ENCODE measurements at places on chromosomes 5 and 9. TPM values are rescaled to one million over a fixed set of nuclear protein-coding genes. Genes with fewer than 3 reads are reported as not detected.

DNA sequence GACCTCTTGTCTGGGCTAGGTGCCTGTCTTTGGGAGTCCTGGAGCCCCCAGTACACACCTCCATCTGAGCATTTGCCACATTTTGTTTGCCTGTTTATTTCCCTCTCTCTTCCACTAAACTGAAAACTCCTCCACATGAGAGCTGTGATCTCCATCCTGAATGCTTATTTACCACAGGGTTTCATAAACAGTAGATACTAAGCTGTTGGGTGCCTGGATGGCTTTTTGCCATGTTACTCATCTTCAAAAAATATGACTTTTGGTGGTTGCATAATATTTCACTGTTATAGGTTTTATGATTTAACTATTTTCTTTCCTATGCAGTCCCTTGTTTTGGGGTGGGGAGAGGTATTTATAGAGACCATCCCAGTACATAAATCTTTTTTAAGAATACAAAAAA lies 99.6 kb downstream of the APBA1 start:
- DNase-seq = no peak
- H3K36me3 ChIP-seq = no peaks in the 10 kb centered on the region
- H3K4me1 ChIP-seq = 0 out of 2 replicates have a peak, but pooled peaks cover 5% of the 10 kb centered on the region

GRCh38 chr5:16792598-16793275 lies 143.4 kb downstream of the MYO10 start:
- no peak overlapping the region for H3K4me3 ChIP-seq
- peaks cover 16% of the 10 kb centered on the region for H3K4me1 ChIP-seq
- no peak overlapping the region for H3K27ac ChIP-seq

DNA sequence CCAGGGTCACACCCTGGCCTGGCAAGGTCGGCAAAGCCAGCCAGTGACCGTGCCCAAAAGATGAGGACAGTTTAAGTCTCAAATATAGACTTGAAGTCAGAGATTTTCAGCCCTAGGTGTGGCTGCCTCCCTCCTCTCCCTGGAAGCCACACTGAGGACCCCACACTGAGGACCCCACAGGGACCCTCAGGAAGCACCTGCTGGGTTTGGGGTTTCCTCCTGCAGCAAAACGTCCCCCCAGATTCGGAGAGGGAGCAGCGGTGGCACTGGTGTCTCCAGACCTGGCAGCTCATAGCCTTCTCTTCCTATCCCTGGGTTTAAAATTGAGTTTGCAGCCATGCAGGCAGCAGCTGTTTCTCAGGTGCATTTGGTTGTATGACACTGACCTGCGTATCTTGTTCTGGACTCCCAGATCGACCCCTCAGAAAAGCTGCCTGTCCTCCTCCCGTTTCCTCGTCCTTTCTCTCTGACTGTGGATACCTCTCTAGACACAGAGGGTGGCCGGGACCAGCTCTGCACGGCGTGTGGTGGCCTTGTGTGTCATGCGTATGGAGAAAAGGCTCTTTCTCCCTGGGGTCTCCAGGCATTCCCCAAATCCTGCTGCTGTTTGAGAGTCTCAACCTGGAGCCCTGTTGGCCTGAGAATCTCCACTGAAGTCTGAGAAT lies 36.6 kb downstream of the MRPL36 start:
- no peak overlapping the region for H3K27ac ChIP-seq
- H3K36me3 ChIP-seq = peaks cover 9% of the 10 kb centered on the region
- peaks cover 11% of the 10 kb centered on the region for H3K4me1 ChIP-seq
- DNase-seq = no peak

EDIL3 gene
- 48.3 TPM for total RNA-seq

DNA sequence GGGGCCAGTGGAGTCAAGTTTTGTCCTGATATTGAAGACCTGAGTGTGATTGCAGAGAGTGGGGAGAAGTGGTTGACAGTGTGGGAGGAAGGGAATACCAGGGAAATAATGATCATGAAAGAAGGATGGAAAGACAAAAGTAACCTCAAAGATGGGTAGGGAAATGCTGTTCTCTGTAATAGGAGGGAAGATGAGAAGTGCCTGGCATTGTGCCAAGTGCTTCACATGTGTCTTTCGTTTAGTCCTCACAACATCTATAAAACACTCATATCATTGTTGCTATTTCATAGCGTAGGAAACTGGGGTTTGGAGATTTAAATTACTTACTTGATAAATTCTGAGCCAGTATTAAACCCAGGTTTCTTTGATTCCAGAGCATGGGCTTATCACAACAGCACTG lies 472.3 kb downstream of the LRRC70 start:
- H3K36me3 ChIP-seq = no peaks in the 10 kb centered on the region
- no peak overlapping the region for H3K4me3 ChIP-seq
- H3K27me3 ChIP-seq = no peaks in the 10 kb centered on the region
- DNase-seq = no peak
- no peak overlapping the region for H3K27ac ChIP-seq
- H3K4me1 ChIP-seq = peaks cover 10% of the 10 kb centered on the region

GRCh38 chr9:109193974-109194556 lies 27.0 kb upstream of the FRRS1L start:
- no peak overlapping the region for H3K27ac ChIP-seq
- no peak for DNase-seq
- no peak overlapping the region for H3K4me3 ChIP-seq
- H3K27me3 ChIP-seq = peaks cover 3% of the 10 kb centered on the region
- no peaks in the 10 kb centered on the region for H3K36me3 ChIP-seq
- H3K4me1 ChIP-seq = peaks cover 7% of the 10 kb centered on the region

DNA sequence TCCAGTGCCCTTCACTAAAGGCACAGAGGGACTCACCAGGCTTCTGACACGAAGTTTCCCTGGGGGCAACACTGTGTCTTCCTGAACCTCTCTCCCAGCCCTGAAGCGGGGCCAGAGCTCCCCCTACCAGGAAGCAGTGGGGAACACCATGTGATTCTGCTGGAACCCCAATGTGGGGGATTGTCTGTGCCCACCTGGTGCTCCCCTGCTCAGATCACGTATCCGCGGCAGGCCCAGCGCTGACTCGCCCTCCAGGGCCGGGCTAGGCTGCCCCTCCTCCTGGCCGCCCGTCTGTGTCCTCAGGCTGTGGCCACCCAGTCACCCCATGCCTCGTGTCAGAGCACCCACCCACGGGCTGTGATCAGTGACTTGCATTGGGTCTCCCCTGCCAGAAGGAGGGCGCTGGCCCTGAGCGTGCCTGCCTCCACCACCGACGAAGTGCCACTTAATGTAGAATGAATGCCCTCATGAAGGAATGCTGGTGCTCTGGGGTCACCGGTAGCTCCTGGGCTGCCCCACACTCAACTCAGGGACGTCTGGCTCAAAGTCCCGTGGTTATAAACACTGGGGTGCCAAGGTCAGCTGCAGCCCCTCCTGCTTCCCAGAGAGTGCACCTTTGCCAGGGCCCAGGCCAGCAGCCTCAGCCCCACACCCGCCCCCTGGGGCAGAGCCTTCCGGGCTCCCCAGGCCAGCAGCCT lies 22.1 kb downstream of the SARDH start:
- DNase-seq = peak; percentile 61
- H3K36me3 ChIP-seq = peaks cover 5% of the 10 kb centered on the region
- peak overlapping the region; percentile 23 for H3K27ac ChIP-seq
- no peak overlapping the region for H3K4me3 ChIP-seq

- H3K27me3 ChIP-seq = no peaks in the 10 kb centered on the region
- H3K27ac ChIP-seq = no peak overlapping the region
- H3K4me1 ChIP-seq = peaks cover 13% of the 10 kb centered on the region
Measured at GRCh38 chr5:162565-163337, 28.5 kb upstream of the LRRC14B start.

GRCh38 chr5:65126542-65127069 lies 355.1 kb downstream of the ADAMTS6 start:
- no peak overlapping the region for H3K4me3 ChIP-seq
- no peaks in the 10 kb centered on the region for H3K27me3 ChIP-seq
- H3K4me1 ChIP-seq = peaks cover 27% of the 10 kb centered on the region
- H3K36me3 ChIP-seq = no peaks in the 10 kb centered on the region
- H3K27ac ChIP-seq = no peak overlapping the region
- no peak for DNase-seq

- H3K27me3 ChIP-seq = no peaks in the 10 kb centered on the region
- H3K27ac ChIP-seq = no peak overlapping the region
- no peaks in the 10 kb centered on the region for H3K36me3 ChIP-seq
- H3K4me1 ChIP-seq = peaks cover 11% of the 10 kb centered on the region
- no peak overlapping the region for H3K4me3 ChIP-seq
- DNase-seq = no peak
Measured at GRCh38 chr9:37995348-37995737, 73.7 kb downstream of the SHB start.

GRCh38 chr5:82821846-82822633 lies 255.2 kb downstream of the TMEM167A start:
- no peak for DNase-seq
- H3K4me3 ChIP-seq = no peak overlapping the region
- H3K27me3 ChIP-seq = no peaks in the 10 kb centered on the region
- peaks cover 4% of the 10 kb centered on the region for H3K36me3 ChIP-seq
- H3K27ac ChIP-seq = no peak overlapping the region
- H3K4me1 ChIP-seq = peaks cover 18% of the 10 kb centered on the region

INSL6 gene
- total RNA-seq = not detected

GRCh38 chr9:137046088-137046787 lies at the start of gene NPDC1:
NPDC1 (minus strand) TSS chr9:137046177; CDS start chr9:137045989, 188 bp downstream.
- H3K36me3 ChIP-seq = no peaks in the 10 kb centered on the region
- H3K27ac ChIP-seq = no peak within 1 kb of the TSS
- peaks cover 10% of the 10 kb centered on the region for H3K4me1 ChIP-seq
- H3K4me3 ChIP-seq = peak within 1 kb of the TSS; percentile 77
- DNase-seq = peak; percentile 94

PCDHB5 gene
- 8.5 TPM for total RNA-seq

DNA sequence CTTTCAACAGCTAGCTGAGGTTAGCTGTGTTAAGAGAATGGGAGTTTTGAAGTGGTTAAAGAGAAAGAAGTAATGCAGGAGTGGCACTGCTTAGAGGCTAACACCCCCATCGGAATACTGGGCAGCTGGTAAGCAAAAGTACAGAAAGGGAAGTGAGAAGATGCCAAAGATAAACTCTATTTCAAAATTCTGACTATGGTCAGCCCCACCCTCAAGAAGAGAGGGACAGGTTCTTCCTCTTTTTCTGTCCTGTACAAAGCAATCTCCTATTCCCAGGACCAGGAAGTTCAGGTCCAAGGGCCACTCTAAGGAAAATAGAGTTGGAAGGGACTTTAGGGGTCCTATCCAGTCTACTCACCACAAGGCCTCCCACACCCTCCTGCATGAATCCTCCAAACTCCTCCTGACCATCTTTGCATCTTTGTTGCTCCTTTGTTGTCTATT lies 45.9 kb upstream of the JAK2 start:
- no peak overlapping the region for H3K27ac ChIP-seq
- no peak for DNase-seq
- no peaks in the 10 kb centered on the region for H3K4me1 ChIP-seq

DNA sequence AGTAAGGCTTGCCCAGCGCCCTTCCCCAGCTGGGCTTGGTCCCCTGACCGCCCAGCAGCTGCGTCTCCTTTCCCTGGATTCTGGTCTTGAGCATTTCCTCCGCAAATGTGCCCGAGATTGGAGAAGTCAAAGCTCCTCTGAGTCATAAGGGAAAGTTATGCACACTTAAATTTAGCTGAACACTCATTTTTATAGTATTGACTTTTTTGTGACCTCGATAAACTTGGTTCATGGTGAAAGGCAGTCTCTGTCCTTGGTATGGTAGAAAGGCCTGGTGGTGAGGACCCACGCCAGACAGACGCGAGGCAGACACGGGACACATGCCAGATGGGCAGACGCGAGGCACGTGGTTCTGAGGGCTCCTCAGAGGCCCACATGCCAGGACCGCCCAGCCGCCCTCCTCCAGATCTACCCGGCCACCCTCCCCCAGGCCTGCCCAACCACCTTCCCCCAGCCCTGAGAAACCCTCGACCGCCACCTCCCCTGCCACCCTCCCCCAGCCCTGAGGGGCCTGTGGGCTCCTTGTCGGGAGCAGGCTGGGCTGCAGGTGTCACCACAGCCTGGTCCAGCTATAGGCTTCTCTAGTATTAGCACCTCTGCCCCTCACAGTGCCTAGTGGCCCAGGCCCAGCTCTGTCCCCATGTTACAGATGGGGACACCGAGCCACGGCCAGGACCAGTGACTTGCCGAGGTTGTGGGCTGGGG lies 60.9 kb upstream of the CACNA1B start:
- no peaks in the 10 kb centered on the region for H3K27me3 ChIP-seq
- no peak overlapping the region for H3K4me3 ChIP-seq
- no peak overlapping the region for H3K27ac ChIP-seq
- no peak for DNase-seq
- no peaks in the 10 kb centered on the region for H3K4me1 ChIP-seq

DNA sequence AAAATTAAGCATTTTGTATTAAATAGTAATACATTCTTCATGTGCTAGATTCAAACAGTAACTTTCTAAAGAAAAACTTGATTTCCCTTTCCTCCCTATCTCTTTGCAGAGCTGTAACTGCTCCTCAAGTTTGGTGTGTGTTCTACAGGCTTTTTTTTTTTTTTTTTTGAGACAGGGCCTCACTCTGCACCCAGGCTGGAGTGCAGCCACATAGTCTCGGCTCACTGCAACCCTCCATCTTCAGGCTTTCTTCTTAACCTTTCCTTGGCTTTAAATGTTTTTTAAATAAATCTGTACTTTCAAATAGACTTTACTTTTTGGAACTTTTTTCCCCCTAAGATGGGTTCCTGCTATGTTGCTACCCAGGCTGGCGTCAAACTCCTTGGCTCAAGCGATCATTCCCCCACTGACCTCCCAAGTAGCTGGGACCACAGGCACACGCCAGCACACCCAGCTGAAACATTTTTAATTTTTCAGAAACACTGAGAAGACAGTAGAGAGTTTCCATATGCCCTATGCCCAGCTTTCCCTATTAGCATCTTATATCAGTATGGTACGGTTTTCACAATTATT lies 9.1 kb downstream of the NDFIP1 start:
- H3K4me1 ChIP-seq = peaks cover 17% of the 10 kb centered on the region
- H3K36me3 ChIP-seq = peaks cover 6% of the 10 kb centered on the region
- H3K4me3 ChIP-seq = no peak overlapping the region

- H3K4me3 ChIP-seq = no peak overlapping the region
- peak overlapping the region; percentile 7 for H3K27ac ChIP-seq
- H3K4me1 ChIP-seq = peaks cover 10% of the 10 kb centered on the region
- no peak for DNase-seq
Measured at GRCh38 chr9:113488071-113488470, 24.5 kb downstream of the RGS3 start.

Measured in WTC11 (cell line).